ENCODE measurements at places on chromosomes 16 and 17.

DNA sequence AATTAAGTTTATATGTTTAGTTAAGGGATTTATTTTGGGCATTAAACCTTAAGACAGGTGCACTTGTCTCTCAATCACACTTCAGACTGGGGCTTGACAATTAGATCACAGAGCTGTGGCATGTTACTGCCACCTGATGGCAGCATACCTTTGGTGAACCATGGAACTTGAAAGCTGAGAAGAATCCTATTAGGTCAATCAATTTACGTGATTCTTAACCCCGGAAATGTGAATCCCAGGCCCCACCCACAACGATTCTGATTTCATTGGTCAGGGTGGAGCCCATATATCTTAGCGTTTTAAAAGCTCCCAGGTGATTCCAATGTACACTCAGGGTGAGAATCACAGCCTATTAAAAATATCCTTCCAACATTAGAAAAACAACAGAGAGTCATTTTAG is 91.0 kb downstream of the GSG1L start:
- DNase-seq: peak; percentile 7

GRCh38 chr16:10556236-10556635 is 24.2 kb downstream of the EMP2 start:
- DNase-seq: no peak

- DNase-seq: peak; percentile 69
These were observed 12.8 kb upstream of the PRR14 start for GRCh38 chr16:30637944-30638343.

GRCh38 chr17:43353393-43353792 is 45.4 kb upstream of the ARL4D start:
- no peak for DNase-seq

DNA sequence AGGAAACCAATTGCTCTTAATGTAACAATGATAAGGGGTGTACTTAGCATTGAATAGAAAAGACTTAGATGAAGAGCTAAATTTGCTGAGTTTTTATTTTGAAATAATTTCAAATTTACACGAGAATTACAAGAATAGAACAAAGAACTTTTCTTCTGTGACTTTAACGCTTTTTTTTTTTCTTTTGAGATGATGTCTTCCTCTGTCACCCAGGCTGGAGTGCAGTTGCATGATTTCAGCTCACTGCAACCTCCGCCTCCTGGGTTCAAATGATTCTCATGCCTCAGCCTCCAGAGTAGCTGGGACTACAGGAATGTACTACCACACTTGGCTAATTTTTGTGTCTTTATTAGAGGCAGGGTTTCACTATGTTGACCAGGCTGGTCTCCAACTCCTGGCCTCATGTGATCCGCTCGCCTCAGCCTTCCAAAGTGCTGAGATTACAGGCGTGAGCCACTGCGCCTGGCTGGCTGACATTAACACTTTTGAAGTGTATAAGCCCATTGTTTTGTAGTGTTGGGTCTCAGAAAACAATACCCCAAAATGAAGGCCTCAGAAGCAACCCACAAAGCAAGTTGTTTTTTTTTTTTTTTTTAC is 2.1 kb downstream of the TEN1 start:
- no peak for DNase-seq

DNA sequence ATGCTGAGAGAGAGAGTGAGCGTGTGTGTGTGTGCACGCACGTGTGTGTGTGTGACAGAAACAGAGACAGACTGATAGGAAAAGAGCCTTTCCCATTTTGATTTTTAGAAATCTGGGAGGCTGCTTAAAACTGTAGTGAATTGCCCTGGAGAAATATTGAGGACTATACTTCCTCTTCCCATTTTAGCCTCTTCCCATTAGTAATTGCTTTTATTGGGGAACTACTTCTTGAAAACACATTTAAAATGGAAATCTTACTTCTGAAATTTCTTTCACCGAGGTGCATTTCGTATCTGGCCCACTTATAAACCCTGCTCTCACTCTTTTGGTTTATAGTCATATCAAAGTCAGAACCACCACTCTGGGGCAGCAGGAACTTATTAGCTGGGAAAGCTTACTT is 47.1 kb downstream of the NUP93 start:
- no peak for DNase-seq

DNA sequence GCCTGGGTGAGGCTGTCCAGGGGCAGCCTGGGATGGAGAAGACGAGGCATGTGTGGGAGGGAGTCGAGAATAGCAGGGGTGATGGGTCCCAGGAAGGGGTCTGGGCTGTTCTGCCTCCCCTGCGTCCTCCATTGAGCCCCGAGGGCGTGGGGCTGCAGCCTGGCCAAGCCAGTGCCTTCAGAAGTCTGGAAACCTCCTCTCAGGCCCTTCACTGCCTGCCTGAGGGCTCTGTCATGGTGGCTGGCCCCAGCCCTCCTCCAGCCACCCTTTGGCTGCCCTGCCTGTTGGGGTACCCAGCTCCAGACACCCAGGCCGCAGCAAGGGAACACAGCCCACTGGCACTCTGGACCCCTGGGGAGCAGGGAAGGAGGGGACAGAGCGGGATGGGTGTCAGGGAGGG is 27.6 kb downstream of the ENGASE start:
- no peak for DNase-seq

DNA sequence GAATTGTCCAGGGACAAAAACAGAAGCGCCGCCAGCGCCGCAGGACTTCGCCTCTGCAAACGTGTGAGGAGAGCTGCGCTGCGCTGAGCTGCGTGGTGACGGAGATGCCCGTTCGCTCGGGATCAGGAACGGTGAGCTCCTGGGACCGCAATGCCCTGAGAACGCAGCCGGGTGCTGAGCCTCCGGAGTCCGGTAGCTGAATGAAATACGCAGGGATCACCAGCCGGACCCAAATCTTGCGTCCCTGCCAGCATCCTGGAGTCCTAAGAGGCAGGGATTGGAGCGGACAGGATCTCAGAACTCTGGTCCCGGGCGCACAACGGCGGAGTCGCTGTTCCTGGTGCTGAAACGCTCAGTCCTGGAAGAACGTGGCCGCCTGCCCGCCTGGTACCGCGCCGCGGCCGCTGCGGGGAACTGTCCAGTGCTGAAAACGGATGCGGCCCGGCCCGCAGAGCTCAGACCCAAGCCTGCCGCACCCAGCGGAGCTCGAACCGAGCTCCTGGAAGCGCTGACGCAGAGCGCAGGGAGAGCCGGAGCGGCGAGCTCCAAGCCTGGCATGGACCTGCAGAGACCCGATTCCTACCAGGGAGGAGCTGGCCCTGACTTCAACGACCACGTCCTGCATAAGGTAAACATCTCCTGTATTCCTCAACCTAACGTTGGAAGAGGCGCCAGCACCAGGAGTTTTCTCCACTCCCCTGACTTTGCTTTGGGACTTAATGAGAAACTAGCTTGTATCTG is 41.5 kb downstream of the CD300LF start:
- DNase-seq: peak; percentile 79

DNA sequence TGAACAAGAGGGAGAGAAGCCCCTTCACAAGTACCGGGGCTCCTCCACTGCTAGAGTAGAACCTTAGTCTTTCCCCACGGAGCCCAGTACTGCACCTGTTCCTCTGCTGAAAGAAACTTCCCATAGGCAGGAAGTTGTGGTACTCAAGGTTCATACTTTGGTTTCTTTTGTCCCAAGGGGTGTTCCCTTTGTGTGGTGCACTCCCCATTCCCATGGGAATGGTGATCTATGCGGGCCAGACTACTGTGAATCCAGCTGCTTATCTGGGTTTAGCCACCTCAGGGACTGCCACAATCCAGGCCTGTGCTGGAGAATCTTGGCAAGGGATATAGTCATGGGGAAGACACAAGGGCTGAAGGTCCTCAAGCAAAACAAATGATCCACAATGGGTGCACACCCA is 110.6 kb downstream of the PHKB start:
- DNase-seq: no peak

DNA sequence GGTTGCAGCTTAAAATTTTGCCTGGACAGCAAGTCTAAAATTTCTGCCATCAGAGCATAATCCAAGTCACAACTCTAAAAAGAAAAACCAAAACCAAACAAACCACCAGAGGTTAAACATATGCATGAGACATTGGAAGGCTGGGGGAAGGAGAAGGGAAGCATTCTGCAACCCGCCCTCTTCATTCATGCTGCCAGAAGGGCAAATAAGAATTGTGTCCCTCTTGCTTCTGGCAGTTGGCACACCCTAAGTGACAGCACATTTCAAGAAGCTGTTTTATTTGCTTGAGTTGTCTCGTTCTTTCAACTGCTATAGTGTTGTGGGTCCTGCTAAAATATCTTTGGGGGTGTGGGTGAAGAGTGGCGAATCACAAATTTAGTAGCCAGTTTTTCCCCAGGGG is 99.6 kb downstream of the SKAP1 start:
- no peak for DNase-seq

- DNase-seq: no peak
These were observed 110.6 kb downstream of the ZFHX3 start for GRCh38 chr16:72937360-72937759.
